ENCODE measurements at places on chromosomes 2 and 18.

DNA sequence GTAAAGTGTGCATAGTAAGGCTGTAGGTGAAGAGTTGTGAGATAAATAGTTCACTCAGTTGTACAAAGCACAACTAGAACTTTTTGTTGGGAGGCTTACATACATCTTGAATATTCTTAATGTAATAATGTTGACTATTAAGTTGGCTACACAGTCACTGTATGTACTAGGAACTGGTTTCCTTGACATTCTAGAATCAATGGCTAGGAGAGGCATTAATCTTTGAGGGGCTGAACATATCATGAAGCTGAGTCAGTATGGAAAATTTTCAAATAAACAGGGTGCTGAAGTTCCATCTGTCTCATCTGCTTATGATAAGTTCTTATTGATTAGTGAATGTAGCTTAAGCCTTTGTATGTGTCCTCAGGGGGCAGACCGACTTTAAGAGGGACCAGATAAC, 23.4 kb downstream of the METTL21A start:
- peak; percentile 21 for DNase-seq

DNA sequence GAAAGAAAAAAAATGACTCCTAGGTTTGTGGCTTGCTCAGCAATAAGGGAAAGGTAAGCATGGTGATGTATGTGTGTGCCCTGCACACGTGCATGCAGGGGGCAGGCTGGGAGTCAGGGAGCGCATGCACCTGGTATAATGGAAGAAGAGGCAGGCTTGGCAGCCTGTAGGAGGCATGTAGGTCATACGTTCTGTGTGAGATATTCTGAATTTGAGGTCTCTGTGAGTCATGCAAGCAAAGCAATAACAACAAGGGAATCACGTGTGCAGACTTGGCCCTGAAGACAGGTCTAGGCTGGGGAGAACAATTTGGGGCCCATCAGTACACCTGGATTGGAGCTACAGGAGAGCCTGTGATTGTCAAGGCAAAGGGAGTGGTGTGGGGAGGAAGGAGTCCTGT, 94.5 kb upstream of the TTC39C start:
- DNase-seq = peak; percentile 21

DNA sequence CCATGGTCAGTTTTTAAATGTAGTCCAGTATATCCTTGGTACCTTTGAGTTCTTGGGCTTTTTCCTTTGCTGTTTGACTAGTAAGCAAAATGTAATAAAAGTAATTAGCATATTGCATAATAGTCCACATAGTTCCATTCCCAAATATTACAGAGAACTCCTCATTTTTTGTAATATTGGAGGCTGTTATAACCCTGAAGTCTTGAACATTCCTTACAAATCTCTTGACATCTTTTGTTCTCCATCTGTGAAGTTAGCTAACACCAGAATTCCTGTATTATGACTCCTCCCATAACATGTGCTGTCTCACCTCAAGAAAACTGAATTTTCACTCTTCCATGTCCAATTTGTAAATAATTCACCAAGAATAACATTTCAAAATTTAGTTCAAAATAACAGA, 17.1 kb downstream of the CREB1 start:
- no peak for DNase-seq

- DNase-seq = peak; percentile 61
Measured at GRCh38 chr2:206477296-206477695, 34.0 kb downstream of the ADAM23 start.

DNA sequence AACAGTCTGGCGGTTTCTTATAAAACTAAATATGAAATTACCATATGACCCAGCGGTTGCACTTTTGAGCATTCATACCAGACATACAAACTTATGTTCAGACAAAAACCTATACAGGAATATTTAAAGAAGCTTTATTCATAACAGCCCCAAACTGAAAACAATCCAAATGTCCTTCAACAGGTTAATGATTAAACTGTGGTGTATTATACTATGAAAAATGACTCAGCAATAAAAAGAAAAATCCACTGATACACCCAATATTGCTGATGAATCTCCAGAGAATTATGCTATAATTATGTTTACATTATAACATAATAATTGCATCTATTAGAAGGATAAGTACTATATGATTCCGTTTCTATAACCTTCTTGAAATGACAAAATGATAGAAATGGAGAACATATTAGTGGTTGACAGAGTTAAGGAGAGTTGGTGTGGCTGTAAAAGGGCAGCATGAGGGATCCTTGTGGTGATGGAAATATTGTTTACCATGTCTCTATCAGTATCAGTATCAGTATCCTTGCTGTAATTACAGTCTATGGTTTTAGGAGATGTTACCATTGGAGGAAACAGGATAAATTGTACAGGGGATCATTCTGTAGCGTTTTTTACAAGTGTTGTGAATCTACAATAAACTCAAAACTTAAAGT, 127.1 kb downstream of the DSC3 start:
- no peak for DNase-seq

GRCh38 chr2:40741532-40741931, 289.6 kb upstream of the SLC8A1 start:
- DNase-seq = no peak

GRCh38 chr2:213640738-213641425, 356.6 kb downstream of the SPAG16 start:
- DNase-seq = no peak

GRCh38 chr18:62318228-62319180, 6.6 kb upstream of the TNFRSF11A start:
- DNase-seq = no peak

- DNase-seq = no peak
Measured at GRCh38 chr2:144170179-144170578, 349.7 kb downstream of the ZEB2 start.

DNA sequence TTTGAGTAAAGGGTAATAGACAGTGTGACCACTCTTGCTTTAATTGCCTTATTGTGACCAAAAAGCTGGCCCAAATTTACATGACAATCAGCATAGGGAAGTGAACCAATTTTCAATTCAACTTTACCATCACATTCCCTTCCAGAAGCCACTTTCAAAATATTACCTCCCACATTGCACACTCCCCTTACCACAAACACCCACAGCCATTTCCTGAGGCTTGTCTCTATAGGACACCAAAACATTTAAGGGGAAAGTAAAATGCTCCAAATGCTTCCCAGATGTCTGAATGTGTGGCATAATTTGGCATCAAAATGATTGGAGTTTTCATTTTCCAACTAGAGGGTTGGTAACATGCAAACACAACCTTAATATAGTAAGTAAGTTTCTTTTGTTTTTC, 616.1 kb downstream of the SLC4A3 start:
- DNase-seq = peak; percentile 48

DNA sequence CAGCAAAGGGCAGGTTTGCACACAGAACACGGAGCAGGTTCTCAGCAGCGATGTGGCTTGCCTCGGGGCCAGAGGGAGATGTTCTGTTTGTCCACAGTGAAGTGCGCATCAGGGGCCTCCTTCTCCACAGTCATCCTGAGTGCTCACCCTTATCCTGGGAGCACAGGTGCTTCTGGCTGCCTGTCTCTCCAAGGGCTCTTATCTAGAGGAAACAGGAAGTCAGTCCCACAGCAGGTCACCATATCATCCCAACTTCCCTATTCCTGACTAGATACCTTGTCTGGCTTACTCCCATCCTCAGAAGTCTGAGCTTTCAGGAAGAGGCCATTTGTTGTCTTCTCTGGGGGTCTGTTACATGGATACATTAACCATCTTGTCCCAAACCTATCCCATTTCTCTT, at the start of gene CD207:
TSS of gene CD207 (minus strand) at position 174 of the 400 bp plus-strand sequence. CDS start at position 134, 40 bp downstream.
- no peak for DNase-seq

GRCh38 chr2:46936566-46936965, 21.0 kb upstream of the MCFD2 start:
- no peak for DNase-seq

DNA sequence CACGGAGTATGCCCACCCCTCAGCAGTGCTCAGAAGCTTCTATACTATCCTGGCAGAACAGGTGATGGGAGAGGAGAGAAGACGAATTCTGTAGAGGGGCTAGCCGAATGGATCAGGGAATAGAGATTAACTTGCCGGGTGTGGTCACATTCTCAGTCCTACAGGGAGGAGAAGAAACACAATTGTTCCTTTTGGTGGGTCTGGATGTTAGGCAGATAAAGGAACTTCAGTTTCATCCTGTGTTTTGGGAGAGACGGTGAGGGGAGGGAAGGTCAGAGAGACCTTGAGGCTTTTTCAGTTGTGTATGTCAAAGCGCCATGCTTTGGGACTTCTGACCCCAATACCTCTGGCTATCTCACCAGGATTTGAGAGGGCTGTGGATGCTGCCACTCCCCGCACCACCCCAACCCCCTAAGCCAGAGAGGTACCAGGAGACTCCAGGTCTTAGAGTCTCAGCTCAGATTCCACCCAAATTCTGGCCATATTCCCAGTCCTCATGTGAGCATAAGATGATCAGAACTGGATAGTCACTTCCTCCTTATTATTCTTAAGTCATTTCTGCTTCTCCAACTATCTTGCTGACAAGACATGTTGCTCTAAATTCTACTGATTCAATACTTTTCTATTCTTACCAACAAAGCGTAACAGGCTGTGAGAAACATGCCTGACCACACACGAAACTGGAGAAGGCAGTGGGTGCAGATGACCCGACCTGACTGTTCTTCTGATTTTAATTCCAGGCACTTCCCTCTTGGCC, 2.3 kb upstream of the TMEM37 start:
- peak; percentile 42 for DNase-seq

DNA sequence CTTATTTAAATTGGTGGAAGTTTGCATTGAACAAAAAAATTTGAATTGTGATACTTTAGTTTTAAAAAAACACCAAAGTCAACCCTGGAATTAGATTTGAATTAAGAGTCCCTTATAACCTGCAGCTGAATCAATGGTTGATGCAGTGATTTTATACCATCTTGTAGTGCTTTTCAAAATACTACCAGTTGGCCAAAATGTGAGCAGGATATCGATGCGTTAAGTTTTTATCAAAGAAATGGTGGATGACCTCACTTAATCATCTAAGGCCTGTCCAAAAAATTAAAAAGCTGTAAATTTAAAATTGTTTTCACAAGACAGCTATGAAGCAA, 48.2 kb downstream of the OSBPL6 start:
- DNase-seq = no peak

DNA sequence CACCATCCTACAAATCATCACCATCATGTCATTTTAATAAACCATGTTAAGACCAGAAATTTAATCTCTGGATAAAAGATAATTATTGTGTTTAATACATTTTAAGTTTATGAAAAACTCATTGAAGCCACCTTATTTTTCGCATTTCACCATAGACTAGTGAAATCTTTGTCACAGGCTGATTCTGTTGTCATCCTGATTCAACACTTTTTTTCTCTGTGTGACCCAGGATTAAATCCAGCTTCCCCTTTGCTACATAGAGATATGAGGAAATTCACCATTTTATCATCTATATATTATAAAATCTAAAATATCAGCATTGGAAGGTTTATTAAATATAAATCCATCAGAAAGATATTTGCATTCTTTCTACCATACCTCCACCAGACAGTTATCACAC, 29.2 kb upstream of the MRO start:
- no peak for DNase-seq

DNA sequence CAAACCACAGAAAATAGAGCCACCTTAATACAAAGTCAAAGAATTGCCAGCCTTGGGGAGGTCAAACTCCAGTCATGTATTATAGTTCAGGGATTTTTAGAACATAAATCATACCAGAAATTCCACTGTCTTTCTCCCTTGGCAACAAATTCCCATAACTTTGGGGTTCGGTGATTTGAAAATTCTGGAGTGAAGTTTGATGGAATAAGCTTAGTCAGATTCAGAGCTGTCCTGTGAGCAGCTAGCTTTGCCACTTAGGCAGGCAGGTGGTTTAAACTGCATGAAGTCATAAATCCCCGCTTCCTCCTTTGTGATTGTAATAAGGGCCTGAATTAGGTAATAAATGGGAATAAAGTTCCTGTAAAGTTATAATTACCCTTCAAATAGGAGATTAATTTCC, 457.0 kb upstream of the HNMT start:
- DNase-seq = no peak

DNA sequence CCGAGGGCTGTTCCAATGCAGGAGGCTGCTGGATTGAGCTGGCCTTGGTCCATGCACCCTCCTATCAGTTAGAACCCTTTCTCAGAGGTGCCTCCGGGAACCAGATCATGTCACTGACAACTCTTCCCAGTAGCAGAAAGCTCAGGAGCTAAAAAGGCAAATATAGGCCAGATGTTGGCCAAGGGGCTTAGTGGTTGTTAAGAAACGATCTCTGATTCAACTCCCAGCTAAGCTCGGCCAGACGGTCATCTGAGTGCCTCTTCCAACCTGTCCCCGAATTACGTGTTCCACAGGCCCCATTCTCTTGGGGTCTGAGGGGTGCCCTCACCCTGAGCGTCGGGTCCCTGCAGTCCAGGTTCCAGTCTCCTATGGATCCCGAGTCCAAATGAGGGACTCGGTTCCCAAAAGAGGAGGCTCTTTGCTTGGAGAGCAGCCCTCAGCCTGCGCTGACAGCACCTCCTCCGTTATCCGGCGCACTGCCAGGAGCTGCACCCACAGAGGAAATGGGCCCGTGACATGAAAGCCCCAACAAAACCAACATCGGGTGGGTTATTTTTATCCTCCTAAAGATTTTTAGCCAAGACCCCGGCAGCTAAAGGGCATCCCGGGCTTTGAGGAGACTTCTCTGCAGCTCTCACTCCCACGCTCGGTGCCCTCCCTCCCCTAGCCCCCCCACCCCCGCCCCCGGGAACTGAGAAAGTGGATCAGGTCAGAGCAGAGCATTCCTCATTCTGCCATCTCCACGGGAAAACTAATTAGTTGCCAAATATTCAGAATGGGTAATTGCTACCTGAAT, 106.6 kb upstream of the ID2 start:
- DNase-seq = no peak

- no peak for DNase-seq
Measured at GRCh38 chr2:34703292-34703691, 1104.2 kb upstream of the FAM98A start.
